ENCODE measurements at places on chromosomes 7 and 10.

- DNase-seq, result no peak
These were observed 175.4 kb downstream of the CDC14C start for GRCh38 chr7:49099587-49100326.

GRCh38 chr7:128915271-128915819, 4.8 kb upstream of the KCP start:
- DNase-seq, result no peak

GRCh38 chr10:33147013-33147310, 187.5 kb downstream of the NRP1 start:
- DNase-seq, result no peak

DNA sequence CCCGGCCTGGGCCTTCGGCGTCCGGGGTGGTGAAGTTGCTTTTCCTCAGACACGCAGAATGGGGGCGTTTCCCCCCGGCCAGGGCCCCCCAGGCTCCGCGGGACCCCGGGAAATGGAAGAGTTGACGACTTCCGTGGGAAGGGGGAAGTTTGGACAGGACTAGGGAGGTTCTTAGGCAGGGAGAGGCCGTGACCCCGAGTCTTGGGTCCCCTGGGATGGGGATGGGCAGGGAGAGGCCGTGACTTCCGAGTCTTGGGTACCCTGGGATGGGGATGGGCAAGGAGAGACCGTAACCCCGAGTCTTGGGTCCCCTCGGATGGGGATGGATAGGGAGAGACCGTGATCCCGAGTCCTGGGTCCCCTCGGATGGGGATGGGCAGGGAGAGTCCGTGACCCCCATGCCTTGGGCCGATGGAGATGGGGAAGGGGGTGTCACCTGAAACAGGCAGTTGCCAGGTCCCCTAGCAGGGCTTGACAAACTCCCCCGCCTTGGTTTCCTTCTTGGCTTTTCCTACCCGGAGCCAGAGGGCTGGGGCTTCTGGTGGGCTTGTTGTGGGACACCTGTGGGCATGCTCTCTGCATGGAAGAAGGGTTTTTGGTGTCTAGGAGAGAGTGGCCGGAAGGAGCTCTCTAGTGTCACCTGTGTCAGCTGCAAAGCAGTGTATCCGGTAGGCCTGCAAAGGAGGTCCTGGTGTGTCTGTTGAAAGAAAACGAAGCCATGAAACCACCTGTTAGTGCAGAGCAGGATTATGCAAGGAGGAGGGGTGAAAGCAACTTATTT, 1.1 kb downstream of the TRRAP start:
- no peak for DNase-seq

DNA sequence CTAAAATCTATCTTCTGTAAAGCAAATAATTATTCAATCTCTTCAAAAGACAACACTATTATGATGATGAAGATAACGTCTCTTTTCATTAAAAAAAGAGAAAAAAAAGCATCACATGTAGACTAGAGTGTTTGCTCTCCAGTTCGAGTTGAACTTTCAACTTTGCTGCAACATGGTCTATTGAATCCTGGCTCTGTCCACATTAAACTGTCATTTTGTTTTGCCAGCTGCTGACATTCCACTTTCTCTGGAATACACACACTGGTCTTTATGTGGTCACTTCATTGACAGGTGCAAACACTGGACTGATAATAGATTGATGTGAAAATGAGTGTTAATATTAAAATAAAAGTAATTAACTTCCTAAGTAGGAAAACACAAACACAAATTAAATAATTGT, 61.7 kb downstream of the PTF1A start:
- no peak for DNase-seq
